NCI-H774 (cell line): ENCODE measurements at places on chromosomes 13 and 19.

DNA sequence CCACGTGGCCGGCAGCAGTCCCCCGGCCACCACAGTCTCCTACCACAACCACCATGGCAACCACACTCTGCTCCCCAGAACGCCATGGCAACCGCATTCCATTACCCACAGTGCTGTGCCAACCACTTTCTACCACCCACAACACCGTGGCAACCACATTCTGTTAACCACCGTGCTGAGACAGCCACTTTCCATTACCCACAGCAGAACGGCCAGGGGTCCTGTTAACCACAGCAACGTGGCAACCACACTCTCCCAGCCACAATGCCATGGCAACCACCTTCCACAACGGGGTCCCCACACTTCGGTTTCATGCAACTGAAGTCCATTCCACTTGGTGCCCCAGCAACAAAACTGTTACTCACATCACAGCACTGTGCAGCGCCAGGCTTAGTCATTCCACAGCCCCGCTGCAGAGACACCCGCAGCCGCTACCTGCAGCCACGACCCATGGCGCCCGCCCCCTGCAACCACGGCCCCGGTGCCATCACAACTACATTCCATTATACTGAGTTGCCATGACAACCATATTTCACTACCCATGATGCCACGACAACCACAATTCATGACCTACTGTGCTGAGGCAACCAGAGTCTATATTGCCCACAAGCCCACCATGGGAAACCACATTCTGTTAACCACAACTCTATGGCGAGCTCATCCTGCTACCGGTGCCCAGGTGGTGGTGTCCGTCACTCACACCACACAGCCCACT, 10.0 kb downstream of the DPF1 start:
- no peak for DNase-seq

DNA sequence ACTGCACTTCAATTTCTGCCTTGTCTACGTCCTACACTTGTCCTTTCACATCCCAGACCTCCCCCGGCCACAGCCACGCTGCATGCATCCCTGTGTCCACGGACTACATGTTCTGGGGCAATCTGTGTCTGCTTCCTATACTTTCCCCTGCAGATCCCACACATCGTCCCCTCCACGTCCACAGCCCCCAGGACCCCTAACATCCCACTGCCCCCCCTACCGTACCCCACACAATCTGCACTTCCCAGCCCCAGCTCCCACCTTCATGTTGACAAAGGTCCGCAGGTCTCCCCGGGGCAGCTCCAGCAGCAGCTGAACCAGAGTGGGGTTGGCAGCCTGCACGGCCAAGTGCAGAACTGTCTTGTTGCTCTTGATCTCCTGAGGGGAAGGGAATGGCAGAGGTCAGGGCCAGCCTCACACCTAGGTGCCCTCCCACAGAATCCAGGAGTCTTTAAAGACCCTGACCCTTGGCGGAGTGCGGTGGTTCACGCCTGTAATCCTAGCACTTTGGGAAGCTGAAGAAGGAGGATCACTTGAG, 10.2 kb downstream of the NFKBID start:
- DNase-seq: no peak

GRCh38 chr13:99214731-99215130, 14.1 kb downstream of the UBAC2 start:
- DNase-seq: no peak

GRCh38 chr13:60143775-60144174, 20.0 kb downstream of the DIAPH3 start:
- no peak for DNase-seq

GRCh38 chr13:29681864-29682263, 86.4 kb upstream of the SLC7A1 start:
- no peak for DNase-seq
